ENCODE measurements at places on chromosomes 7 and 10.

GRCh38 chr10:110601581-110601980, 34.1 kb downstream of the SMC3 start:
- DNase-seq = no peak

- DNase-seq = no peak
Observed at GRCh38 chr10:9262770-9263169, 1208.3 kb downstream of the GATA3 start.

DNA sequence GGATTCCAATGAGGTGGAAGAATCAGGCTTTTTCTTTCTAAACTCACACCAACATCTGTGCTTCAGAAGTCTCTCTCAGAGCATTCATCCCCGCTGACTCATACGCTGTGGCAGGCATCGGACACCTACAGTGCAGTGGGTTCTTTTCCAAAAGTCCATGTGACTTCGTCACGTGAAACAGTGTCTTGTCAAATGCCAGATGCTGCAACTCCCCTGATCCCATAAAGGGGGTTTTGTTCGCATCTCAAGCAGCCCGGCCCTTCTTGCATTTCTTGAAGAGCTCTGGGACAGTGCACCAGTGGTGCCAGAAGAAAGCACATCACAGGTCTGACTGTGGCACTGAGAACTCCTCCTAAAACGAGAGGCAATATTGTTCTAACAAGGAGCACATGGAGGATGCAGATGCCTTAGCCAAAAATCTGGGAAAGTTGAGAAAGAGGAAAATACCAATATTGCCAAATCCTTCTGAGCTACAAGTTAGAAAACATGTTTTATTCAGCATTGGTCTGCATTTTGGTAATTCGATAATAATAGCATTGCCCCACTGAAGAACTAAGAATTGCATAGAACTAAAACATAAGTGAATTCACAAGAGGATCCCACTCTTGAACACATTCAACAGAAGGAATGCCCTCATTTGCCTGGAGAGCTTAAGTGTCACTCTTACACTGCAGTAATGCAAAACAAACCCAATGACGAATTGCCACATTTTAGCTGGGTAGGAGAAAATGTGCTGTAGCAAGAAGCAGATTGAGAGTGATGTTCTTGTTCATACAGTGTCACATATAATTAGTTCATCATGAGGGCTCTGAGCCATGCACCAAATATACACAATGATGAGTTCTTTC, 204.4 kb downstream of the CXCL12 start:
- DNase-seq = no peak

DNA sequence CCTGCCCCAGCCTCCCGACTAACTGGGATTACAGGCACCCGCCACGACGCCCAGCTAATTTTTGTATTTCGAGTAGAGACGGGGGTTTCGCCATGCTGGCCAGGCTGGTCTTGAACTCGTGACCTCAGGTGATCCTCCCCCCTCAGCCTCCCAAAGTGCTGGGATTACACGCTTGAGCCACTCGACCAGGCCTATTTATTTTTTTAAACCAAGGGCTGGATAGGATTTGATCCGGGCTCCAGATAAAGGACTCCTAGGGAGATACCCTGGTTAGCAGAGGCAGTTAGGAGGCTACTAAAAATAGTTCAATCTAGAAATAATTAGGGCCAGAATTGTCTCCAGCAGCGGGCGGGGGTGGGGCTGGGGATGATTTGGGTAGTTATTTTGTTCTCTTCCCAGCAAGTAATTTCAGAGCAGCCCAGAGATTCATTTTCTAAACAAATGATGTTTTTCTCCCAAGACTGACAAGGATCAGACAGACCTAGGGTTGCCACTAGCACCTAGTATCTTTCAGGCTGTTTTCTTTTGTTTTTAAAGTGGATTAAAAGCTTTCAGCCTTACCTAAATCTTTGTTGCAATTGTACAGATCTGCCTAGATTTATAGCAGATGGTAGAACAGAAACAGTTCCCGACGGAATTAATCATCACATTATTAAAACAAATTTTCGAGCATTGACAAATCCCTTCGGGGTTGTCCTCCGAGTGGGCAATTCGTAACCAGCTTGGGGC, 859 bp upstream of the SMC3 start:
- DNase-seq = no peak

DNA sequence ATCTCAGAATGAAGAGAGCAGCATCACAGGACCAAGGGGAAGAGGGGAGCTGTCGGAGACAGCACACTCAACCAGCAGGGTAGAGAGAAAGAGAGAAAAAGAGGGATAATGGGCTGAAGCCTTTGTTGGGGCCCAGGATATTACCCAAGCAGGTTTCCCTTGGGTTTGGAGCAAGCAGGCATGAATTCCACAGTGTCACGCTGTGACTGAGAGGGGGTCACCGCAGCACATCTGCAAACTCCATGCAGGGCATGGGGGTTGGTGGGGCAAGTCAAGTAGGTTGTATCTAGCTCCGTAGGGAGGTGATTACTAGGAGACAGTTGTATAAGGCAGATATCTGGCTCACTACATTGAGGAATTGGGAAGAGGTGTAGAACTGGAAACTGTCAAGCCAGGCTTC, 42.2 kb upstream of the SEMA3E start:
- no peak for DNase-seq

DNA sequence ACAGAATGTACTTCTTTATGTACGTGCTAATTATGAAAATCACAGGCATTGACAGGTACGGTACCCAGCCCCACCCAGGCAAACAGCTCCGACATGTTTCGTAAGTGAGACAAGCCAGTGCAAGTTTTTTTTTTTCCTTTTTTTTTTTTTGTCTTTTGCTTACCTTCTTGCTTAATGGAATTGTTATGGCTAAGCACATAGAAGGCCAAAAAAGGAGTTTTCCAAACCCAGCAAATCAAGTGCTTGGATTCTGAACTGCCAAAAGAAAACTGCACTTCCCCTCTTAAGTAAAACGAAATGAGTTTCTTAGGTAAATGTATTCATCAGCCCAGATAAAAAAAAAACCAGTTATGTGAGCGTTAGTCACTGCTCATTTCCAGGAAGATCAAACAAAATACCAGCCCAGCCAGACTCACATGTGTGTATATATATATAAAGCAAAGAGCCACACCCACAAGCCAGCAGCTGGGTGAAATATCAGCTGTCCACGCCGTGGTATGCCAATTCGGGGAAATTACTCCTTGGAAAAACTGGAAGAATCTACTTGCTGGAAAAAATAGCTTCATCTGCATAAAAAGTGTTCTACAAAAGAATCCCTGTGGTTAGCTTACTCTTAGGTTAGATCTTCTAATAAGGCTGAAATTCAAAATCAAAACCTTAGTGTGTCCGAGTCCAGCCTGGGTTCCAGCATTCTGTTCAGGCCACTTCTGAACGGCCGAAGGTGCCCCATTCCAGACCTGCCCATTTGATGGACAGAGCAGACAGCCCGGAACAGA, 8.0 kb downstream of the KLF6 start:
- no peak for DNase-seq

GRCh38 chr10:124566981-124567835, 105.6 kb downstream of the LHPP start:
- DNase-seq = no peak

GRCh38 chr10:73956476-73957359, 41.2 kb upstream of the VCL start:
- DNase-seq = no peak

DNA sequence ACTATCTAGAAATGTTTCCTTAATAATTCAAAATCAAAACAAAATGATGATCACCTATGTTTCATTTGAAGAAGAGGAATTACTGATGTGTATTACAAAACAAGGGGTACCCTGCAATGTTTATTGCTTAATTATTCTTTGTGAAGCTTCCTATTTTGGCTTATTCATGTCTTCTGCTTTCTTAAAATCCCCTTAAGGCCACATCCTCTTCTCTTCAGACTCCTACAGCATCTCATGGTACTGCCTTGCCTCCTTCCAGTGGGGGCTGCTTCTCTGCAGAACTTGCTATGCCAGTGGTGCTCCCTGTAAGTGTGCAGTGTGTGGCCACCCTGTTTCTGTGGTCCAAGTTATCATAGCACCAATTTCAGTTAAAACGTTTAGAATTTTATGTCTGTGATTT, 35.0 kb downstream of the CCDC146 start:
- no peak for DNase-seq

DNA sequence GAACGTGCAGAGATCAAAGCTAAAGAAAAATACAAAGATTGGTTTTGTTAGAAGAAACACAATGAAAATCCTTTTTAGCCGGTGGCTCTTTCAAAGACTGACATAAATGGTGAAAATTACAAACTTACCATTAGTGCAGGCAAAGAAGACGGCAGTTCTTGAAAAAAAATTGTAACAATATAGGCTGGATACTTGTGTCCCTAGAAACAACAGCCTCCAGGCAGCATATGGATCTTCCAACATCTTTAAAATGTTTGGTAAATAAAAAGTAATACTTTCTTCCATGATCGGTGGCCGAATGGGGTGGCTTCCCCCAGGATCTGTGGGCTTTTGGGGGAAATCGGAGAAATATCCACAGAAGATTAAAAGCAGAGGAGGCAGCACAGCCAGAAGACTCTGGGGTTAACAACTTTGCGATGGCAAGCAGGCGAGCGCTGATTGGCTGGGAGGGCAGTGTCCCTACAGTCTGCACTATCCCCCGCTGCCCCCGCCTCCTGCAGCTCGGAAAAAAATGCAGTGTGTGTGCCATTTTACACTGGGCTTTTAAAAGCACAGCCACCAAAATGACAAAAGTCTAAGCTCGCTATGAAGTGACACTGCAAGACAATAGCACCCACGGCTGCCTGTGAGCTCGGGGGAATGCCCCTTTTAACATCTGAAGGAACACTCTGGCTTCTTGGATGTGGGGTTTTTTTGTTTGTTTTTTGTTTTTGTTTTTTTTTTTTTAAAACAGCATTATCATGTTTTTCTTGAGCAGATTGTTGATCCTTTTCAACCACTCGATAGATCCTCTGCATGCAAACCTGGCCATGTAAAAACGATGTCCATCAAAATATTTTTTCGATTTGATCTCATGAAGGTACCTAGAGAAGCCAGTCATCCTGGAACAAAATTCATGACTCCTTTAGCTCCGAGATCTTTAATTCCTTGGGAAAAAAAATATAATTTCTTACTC, 31.7 kb upstream of the EPC1 start:
- peak; percentile 81 for DNase-seq

DNA sequence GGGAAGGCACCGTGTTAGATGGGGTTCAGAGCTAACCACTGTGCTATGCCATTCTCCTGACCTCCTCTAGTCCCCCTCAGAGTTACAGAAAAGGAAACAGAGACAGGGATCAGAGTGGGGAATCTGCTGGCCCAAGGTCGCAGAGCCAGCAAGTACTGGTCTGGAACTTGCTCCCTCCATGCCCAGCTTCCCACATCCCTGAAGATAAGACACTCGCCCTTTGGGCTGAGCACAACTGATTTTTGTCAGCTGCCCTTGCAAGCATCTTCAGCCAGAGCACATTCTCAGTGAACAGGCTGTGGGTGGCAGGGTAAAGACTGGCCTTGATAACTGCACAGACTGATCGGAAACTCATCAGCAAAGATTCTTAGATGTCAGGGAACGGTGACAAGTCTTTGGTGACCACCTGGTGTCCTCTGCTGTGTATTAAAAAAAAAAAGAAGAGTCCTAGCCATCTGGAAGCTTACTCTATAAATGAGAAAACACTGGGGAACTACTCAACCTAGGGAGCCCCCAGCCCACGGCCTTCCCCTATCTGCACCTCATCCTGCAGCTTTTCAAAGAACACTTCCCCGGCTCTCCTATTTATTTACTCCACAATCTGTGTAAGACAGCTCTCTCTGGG, 1.3 kb upstream of the SORBS1 start:
- no peak for DNase-seq

DNA sequence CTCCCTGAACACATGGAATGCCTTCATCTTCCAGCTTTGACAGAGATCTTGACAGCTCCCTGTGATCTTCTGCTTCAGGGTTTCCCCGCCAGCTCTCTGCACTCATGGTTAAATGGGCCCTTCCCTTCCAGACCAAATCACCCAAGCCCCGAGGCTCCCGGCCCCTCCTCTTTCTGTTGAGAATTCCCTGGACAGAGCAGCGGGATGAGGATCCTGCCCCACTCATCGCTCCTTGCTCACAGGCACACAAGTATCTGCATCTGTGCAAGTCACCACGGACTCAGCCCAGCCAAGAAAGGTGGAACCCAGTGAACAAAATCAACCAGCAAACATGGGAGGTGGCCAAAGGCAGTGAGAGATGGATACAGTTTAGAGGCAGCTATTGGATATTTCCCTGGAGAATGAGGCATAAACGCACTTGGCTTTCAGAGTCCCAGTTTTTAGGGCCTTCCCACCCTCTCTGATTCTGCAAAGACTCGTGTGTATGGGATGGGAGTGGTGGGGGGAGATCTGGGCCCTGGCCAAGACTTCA, 37.7 kb upstream of the CXCL12 start:
- no peak for DNase-seq

GRCh38 chr10:11303361-11304170, 285.9 kb downstream of the CELF2 start:
- no peak for DNase-seq

- DNase-seq = no peak
Observed at GRCh38 chr7:81608748-81609382, 161.0 kb downstream of the HGF start.

DNA sequence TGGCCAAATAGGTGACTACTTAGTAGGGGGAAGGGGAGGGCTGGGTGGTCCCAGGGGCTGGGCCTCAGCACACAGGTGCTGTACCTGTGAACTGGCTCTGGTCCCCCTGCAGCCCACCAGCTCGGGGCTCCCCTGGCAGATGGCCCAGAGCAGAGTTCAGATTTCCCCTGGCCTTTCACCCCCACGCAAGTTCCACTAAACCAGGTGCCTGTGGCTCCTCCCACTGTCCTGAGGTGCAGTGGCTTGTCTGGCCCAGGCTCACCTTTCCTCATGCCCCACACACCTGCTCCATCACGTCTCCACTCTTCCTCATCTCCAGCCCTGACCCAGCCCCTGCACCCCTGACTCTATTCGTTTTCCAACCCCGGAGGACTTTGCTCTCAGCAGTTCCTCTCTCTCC, 47.3 kb upstream of the OPALIN start:
- DNase-seq = no peak

GRCh38 chr7:130844811-130845580, 111.0 kb upstream of the KLF14 start:
- DNase-seq = no peak

DNA sequence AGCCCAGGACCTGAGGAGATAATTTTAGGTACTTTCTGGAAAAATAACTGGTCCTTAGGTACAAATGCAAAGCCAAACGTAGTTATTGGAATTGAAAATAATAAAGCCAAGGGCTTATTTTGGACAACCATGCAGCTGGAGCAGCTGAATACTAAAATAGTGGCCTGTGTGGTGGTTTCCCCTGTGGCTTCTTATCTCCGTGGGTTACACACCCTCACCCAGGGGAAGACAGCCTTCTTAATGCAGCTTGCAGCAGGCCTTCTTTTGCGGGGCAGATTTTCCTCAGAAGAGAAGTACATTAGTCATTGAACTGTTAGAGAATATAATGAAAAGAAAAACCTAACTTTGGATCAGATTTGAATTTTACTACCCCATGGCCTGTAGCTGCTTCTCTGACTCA, 133.5 kb downstream of the ST7 start:
- no peak for DNase-seq
